Cardiac septum (tissue), 1 donor: ENCODE measurements at places on chromosomes 11 and 22. TPM values are rescaled to one million over a fixed set of nuclear protein-coding genes. Genes with fewer than 3 reads are reported as not detected.

The TUBA8 gene
- total RNA-seq: 84.0 TPM

The TTC12 gene
- total RNA-seq: 12.0 TPM

The UBASH3B gene
- total RNA-seq: 4.2 TPM

The TMA7B gene
- not detected for total RNA-seq

The CCT8L2 gene
- not detected for total RNA-seq

The CARD18 gene
- total RNA-seq: not detected

The ACTN3 gene
- 0.11 TPM for total RNA-seq

The THRSP gene
- total RNA-seq: 2.0 TPM

The ST14 gene
- total RNA-seq: 0.65 TPM

The CARNS1 gene
- total RNA-seq: 22.2 TPM

The CATSPERZ gene
- not detected for total RNA-seq

The CST6 gene
- total RNA-seq: 1.5 TPM

The SLC7A4 gene
- not detected for total RNA-seq

The SYCE3 gene
- not detected for total RNA-seq

The SCGB2A2 gene
- not detected for total RNA-seq

The ZNF70 gene
- 3.0 TPM for total RNA-seq

The APOL3 gene
- total RNA-seq: 22.5 TPM

The FAM111B gene
- not detected for total RNA-seq

The STK33 gene
- total RNA-seq: 24.8 TPM

The C11orf16 gene
- total RNA-seq: not detected

The GAL gene
- total RNA-seq: 0.30 TPM

The FGF19 gene
- total RNA-seq: not detected

The GRAMD4 gene
- total RNA-seq: 64.8 TPM

The LDHAL6A gene
- total RNA-seq: not detected

The FOXRED1 gene
- 23.0 TPM for total RNA-seq

The B3GAT1 gene
- total RNA-seq: 0.27 TPM

The MOGAT2 gene
- total RNA-seq: not detected

The TRPM5 gene
- total RNA-seq: not detected

The SHISA8 gene
- total RNA-seq: not detected

The MS4A15 gene
- not detected for total RNA-seq

The SLC3A2 gene
- 38.6 TPM for total RNA-seq

The CRYBA4 gene
- not detected for total RNA-seq

The SIAE gene
- total RNA-seq: 42.5 TPM

The KRTAP5-11 gene
- total RNA-seq: not detected

The TXNRD2 gene
- total RNA-seq: 33.3 TPM

The DTX4 gene
- 1.5 TPM for total RNA-seq

The ST3GAL4 gene
- total RNA-seq: 55.1 TPM

The UBQLNL gene
- total RNA-seq: 0.11 TPM

The WBP2NL gene
- 0.73 TPM for total RNA-seq

The TRIM5 gene
- 6.4 TPM for total RNA-seq

The SHANK3 gene
- 25.9 TPM for total RNA-seq

The TCN2 gene
- total RNA-seq: 10.3 TPM

The BANF1 gene
- 195 TPM for total RNA-seq

The LIN7C gene
- 17.4 TPM for total RNA-seq

The IFITM10 gene
- 2.0 TPM for total RNA-seq

The ARHGEF17 gene
- 82.6 TPM for total RNA-seq

The POTEH gene
- total RNA-seq: not detected

The KRTAP5-10 gene
- total RNA-seq: not detected

The EEF1G gene
- 735 TPM for total RNA-seq

The CASP12 gene
- total RNA-seq: 0.35 TPM

The TSGA10IP gene
- total RNA-seq: not detected

The OR8G1 gene
- not detected for total RNA-seq

The TMEM151A gene
- total RNA-seq: 0.24 TPM
